ENCODE measurements at places on chromosomes 7 and 10. TPM values are rescaled to one million over a fixed set of nuclear protein-coding genes. Genes with fewer than 3 reads are reported as not detected.

DNA sequence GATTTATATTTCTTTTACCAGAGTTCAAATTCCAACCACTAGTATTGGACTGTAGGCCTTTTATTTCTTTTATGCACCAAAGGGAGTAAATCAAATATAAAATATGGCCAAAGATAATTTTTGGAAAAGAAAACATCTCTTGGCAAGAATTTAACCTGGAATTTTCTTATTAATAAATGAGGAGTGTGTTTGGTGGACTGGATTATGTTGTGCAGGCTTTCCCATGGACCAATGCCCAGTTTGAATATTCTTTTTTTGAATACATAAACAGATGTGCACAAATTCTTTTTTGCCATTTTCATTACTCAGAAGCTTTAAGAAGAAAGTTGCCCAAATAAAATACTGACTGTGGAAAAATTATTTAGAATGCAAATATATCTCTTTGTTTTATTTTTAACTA is 22.1 kb upstream of the PRKG1 start:
- no peak for DNase-seq

- DNase-seq, result no peak
Measured at GRCh38 chr10:12834721-12835120, 166.8 kb downstream of the CCDC3 start.

CHST3 gene
- 12.0 TPM for polyA plus RNA-seq

- DNase-seq, result no peak
Measured at GRCh38 chr10:108515821-108516220, 1351.3 kb upstream of the SORCS1 start.

GRCh38 chr10:92419740-92420545 is 129.0 kb downstream of the MARCHF5 start:
- no peak for DNase-seq

- no peak for DNase-seq
Measured at GRCh38 chr10:7297094-7297493, 113.7 kb downstream of the SFMBT2 start.

FAM20C gene
- polyA plus RNA-seq, result 9.7 TPM

DNA sequence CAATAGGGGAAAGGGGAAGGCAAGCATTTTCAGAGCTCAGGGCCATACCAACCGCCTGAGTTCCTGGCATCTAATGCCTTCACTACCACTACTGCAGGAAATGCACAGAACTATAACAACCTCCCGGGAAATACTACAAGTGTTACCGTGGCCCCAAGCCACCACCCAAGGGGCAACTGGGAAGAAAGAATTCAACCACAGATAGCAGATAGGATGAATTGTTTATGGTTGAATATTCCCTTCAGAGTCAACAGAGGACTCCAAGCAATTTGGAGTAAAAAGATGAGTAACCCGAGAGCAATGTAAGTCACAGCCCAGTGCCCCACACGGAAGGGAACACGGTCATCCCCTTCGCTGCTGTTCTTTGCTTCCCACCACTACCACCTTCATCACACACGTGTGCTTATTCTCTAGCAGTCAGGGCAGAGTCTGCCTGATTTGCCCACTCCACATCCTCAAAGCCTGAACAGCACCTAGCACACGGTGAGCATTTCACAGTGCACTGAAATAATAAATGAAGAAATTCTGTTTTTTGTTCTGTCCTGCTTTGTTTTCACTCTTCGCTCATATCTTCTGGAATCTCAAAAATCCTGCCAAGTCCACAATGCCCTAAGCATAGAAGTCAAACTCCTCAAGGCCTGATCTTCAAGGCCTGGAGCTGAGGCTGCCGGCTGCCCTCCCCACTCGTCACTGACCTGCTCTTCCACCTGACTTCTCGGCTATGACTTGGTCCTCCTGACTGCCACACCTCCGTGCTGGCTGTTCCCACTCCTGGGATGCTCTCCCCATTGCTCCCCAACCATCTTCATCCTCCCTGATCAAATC is 221.1 kb downstream of the KCNMA1 start:
- no peak for DNase-seq

LAMB4 gene
- 3.7 TPM for polyA plus RNA-seq

ERVW-1 gene
- polyA plus RNA-seq, result not detected

- no peak for DNase-seq
Measured at GRCh38 chr10:103291588-103291987, 14.7 kb downstream of the INA start.

RPEL1 gene
- polyA plus RNA-seq, result 0.04 TPM

- no peak for DNase-seq
Measured at GRCh38 chr7:83271212-83272099, 108.8 kb upstream of the PCLO start.

GRCh38 chr10:34580643-34581042 is 234.5 kb downstream of the PARD3 start:
- peak; percentile 59 for DNase-seq

DNA sequence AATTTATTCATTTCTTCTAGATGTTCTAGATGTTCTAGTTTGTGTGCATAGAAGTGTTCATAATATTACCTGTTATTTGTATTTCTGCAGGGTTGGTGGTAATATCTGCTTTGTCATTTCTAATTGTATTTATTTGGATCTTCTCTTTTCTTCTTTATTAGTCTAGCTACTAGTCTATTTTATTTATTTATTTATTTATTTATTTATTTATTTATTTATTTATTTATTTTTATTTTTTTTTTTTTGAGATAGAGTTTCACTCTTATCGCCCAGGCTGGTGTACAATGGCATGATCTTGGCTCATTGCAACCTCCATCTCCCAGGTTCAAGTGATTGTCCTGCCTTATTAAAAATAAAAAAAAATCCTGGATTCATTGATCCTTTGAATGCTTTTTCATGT is 114.8 kb upstream of the THSD7A start:
- no peak for DNase-seq

CPA2 gene
- 0.41 TPM for polyA plus RNA-seq

- no peak for DNase-seq
Measured at GRCh38 chr10:30047430-30047829, 12.0 kb downstream of the JCAD start.

DNA sequence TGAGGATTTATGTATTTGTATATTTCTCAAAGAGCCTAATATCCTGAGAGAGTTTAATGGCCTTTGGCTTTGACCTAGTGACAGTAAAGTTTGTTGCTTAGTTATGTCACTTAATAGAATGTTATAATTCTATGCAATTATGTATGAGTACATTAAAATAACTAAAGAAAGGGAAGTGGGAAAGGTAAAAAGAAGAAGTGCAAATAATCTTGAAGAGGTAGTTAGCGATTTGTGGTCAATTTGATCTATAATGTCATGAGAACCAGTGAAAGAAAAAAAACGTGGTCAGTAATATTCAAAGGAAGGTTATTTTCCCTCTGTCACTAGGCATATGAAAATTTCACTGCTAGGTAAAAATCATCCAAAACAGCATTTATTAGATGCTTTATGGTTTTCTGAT is 143.4 kb upstream of the LSM8 start:
- DNase-seq, result no peak

- no peak for DNase-seq
Measured at GRCh38 chr7:151690606-151691005, 170.9 kb upstream of the RHEB start.

LRRC61 gene
- polyA plus RNA-seq, result 1.0 TPM

DNA sequence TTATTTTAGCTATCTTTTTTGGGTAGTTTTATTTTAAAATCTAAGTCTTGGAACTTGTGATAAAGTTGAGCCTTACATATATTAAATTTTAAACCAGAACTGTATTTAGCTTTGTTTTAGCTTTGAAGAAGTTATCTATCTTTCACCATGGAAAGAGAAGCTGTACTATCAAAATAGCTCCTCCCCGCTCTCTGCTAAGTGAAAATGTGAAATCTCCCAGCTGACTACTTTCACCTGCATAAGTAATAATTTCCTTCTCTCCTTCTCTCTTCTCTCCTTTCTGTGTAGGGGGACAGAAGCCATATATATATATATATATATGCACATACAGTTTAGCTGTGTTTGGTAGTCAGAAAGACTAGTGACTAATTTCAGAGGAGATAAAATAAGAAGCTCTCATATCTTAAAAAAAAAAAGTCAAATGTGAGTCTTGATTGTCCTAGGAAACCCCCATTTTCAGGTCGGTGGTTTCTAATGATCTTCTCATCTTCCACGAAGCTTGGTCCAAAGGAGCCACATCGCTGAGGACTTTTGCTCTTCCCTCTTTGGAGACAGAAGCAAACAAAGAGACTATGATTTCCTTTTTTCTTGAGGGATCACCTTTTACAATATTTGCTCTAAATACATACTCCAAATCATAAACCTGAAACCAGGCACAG is 30.6 kb upstream of the GDI2 start:
- DNase-seq, result no peak

DNA sequence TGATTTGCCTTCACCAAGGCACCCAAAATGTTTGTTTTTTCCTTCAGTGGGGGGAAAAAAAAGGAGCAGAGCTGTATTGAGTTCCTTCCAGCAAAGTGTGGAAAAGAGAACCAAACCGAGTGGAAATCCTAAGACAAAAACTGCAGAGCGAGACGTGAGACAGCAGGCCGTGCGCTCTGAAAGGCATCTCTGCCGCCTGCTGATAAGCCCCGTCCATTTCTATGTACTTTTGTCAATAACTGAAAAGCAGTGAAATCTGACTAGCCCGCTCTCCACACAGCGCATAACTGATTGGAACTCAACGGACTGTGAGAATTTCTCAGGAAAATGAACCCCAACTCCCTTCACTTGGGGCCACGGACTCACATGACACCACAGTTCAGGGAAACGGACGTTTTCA is 83.2 kb downstream of the COBL start:
- no peak for DNase-seq

VAX1 gene
- not detected for polyA plus RNA-seq

GRCh38 chr7:76302347-76303201 is at the start of gene HSPB1:
TSS of gene HSPB1 (plus strand) at chr7:76302673. CDS start at chr7:76302713, 40 bp downstream.
- no peak for DNase-seq

DNA sequence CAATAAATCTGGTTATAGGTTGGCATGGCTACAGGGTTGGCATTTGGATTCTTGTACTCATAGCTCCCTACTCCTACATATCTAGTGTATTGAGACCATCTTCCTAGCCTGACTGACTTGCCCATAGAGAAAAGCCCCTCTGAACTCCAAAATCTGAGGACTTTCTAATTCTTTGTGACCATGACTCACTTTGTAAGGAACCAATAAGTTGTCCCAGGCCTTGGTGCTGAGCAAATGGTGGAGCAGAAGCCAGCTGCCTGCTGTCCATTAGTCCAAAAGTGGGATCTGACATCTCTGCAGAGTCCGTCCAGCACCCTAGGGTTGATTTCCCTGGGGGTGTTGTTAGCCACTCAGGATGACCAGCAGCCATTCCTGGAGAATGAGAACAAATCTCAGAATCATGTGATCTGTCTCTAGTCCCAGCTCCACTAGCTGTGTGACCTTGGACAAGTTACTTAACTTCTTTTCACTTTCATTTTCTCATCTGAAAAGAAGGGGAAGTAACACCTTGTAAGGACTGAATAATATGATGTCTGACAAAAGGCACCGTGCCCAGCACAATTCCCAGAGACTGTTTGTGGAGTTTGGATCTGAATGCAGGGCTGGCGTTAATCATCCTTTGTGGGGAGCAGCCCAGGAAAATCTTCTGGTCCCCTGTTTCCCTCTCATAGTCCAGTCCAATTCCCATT is 44.1 kb downstream of the MTURN start:
- DNase-seq, result no peak

DNA sequence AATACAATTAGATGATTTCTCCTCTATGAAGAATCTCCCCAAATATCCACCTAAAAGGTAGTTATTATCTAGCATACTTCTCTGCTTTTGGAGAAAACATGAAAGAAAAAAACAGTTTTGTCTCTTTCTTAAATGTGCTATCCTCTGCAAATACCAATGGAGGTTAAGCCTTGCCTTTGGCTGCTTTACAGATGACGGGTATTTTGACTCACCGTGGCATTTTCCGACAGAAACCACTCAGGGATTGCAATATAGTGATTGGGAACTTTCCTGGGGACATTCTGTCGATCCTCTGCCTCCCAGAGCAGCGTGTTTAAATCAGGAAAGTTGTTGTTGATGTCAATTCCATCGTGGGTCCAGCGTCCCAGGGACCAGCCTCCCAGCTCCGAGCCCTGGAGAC is 100.6 kb downstream of the GPR26 start:
- no peak for DNase-seq

GRCh38 chr10:109928475-109928891 is 5.2 kb upstream of the XPNPEP1 start:
- no peak for DNase-seq

SFTPA1 gene
- polyA plus RNA-seq, result not detected

CYP3A4 gene
- polyA plus RNA-seq, result not detected

DNA sequence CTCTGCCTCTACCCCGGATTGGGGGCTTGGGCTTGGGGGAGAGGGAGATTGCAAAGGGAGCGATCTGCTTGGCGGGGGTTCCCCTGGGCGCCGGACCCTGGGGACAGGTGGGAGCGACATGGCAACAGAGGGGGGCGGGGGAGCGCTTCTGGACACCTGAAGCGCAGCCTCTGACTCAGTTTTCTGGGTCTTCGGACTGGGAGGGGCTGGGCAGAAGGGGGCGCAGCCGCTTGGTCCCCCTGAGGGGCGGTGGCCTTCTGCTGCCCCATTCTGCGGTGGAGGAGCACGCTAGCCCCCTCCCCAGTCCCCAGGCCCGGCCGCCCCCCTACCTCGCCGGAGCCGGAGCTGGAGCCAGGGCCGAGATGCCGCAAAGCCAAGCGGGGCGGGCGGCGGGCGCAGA is 380 bp downstream of the NAT16 start:
- no peak for DNase-seq

DNA sequence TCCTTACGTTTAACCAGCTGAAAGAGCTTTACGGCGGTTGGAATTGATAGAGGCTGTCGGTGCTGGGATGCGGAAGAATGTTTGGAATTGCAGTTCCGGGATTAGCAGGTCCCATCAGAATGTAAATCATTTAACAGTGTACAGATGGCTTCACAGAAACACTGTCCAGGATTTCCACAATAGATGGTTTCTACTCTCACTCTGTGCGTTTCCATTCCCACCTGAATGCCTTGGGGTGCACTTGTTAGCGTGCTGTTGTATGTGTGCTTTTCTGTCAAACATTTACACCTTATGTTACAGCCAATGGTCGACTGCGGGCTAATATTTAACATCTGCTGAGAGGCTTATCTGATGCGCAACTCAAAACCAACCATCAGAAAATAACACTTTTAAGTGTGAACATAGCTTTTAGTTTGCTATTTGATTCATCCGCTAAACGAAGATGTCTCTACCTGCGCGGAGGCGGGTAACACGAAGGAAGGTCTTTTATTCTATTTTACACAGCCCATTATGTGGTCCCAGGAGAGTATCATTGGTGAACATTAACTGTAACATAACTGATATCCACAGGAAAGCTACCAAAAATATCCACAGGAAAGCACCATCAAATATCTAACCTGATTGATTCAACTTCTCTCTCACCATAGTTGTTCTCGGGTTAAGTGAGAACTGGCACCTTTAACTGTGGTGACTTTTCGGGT is 179.0 kb downstream of the PRPF18 start:
- DNase-seq, result no peak

GRCh38 chr10:70341016-70341415 is 41.4 kb downstream of the LRRC20 start:
- no peak for DNase-seq
